ENCODE measurements at places on chromosomes 7 and 10.

GRCh38 chr10:98778277-98778759 is 331.6 kb upstream of the HPS1 start:
- no peak for DNase-seq

- DNase-seq, result no peak
Measured at GRCh38 chr7:130669085-130669700, 645 bp upstream of the COPG2 start.

DNA sequence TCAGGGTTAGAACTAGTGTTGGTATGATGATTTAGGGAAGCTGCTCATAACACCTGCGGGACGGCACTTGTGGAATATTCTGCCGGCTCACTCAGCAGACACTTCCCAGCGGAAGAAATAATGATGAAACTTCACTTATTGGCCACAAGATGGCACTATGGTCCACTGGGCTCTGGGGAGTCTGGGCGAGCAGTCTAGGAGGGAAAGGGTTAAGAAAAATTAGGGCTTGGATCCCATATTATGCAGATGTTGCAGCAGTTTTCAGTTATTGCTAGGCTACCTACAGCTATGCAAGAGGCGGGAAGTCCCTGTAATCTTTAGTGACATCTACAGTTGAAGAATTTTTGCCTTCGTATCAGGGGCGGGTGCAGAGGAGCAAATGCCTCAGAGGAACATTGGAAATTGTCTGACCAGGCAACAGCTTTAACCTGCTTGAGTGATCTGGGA is 238.7 kb upstream of the PRSS58 start:
- DNase-seq, result peak; percentile 50

DNA sequence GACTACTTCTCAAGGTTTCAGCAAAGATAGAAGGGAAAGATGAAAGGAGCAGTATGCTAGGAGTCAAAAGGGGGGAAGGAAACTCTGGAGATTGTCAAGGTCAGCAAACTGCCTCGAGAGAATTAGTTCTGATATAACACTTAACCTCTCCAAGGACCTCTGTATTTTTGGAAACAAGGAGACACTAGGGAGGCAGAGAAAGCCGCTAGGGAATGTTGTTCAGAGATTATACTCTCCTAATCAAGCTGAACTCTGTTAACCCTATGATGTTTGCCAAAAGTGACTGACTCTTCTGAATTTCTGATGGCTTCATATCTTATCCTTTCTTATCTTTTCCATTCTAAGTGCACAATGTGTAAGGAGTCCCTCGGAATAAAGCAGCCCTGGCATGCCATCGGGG is 27.1 kb downstream of the CREM start:
- DNase-seq, result no peak

GRCh38 chr10:58178811-58179210 is 88.9 kb downstream of the IPMK start:
- no peak for DNase-seq

DNA sequence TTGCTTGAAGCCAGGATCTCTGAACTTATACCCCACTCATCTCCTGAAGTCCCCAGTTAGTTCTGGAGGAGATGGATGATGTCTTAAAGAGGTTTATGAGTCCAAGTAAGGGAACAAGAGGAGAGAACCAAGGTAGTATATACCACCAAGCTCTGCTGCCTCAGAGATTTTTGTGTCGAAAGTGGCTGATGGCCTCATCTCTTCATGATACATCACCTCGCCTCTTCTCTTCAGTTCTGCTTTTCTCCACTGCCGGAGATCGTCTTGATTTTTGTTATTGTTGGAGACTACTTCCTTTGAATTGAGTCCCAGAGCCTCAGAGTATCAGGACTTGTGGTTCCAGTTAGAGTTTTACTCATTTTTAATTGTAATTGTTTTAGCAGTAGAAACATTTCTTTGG is 1.9 kb downstream of the VTI1A start:
- DNase-seq, result no peak

GRCh38 chr10:10975647-10976046 is 42.0 kb upstream of the CELF2 start:
- DNase-seq, result no peak

DNA sequence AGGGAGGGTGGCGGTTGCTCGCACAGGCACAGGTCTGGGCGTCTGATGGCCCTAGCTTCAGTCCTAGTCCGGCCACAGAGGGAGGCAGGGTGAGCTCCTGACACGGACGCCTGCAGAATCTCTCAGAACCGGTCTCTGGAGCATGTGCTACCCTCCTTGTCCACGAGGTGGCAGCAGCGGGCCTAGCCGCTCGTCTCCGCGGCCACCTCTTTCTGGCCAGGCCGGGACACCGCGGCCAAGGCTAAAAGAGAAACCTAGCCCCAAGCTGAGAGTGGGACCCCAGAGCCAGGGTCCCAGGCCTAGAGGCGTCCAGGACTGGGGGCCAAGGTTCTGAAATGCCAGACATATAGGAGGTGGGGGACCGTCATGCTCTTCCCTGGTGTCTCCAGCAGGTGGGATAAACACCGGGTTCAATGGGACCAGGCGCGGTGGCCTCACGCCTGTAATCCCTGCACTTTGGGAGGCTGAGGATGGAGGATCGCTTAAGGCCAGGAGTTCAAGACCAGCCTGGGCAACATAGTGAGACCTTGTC is 3.2 kb upstream of the LAT2 start:
- peak; percentile 86 for DNase-seq

DNA sequence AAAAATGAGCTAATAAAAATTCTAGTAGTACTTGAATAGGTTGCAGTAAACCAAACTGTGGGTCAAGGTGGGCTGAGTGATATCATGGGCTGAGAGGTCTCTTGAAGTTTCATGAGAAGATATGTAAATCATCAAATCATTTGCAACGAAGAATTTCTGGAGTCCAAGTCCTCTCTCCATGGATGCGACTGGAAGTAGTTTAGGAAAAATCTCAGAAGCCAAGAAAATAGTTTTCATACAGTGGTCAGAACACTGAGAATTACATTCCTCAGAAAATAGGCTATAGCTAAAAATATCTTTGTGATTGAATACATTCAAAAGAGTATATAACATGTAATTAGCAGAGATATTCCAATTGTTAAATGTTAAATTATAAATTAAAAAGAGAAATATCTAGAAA is 3.6 kb upstream of the IFIT1 start:
- no peak for DNase-seq

DNA sequence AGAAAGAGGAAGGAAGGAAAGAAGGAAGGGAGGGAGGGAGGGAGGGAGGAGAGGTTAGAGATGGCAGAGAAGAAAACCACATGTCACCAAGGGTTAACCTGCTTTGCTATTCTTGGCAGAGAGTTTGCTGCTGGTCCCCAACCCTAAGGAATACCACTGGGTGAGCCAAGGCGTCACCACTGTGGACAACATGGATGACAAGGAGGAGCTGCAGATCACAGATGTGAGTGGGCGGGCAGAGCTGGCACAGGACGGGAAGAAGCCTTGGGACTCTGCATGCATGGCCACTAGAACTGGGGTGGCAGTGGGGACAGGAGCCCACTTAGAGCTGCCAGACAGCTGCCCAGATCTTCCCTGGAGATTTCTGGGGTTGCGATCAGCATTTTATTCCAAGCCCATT is 17.2 kb upstream of the MYH16 start:
- DNase-seq, result no peak

DNA sequence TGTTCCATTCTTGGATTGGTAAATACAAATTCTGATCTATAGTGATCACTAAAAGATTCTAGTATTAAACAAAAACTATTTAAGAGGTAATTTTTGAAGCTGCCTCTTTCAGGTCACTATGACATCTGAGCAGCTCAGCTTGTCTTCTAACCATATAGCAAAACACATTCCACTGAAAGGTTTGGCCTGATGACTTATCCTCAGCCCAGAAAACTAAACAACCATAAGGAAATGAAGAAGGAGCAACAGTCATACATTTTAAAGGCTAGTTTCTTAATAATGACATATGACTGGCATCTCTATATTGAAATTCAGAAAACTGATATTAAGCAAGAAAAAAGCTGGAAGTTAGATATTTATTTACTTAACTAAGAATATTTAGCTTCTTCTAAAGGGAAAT is 24.6 kb downstream of the NT5C2 start:
- no peak for DNase-seq

GRCh38 chr10:129078346-129078745 is 388.7 kb upstream of the MGMT start:
- DNase-seq, result no peak

DNA sequence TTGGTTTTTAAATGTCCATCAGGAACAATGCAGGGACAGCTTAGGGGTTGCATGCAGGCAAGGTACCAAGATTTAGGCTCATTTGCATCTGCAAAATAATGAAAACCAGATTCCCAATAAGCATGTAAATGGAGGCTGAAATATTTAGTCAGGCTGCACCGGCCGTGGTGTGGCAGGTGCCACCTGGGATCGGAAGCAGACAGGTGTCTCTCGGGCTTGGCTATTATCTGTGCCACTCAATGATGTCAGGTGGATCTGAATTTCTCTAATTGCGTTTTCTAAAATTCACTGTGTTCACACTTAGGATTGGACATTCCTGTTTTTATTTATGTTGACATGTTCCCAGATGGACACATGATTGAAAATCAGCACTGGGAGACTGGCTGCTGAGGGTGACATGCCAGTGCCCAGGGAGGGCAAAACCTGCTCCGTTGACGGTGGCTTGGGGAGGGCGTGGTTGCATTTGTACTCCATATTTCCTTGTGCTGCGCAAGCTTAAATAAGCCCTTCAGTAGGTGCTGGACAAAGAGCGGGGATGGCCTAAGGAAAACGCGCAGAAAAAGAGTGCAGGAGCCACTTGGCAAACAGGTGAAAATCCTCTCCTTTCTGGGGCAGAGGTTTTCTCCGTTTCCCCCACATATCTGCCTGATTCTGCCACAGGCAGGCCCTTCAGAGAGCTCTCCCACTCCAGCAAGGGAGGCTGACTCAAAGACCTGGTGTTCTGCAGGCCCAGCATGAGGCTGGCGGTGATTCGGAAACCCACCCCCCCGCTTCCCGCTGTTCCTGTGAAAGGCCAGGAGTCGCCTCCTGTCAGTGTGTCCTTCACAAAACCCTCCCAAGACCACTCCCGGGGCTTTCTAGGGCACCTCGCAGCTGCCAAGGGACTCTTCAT is 142.5 kb downstream of the WDR37 start:
- no peak for DNase-seq

- DNase-seq, result no peak
Measured at GRCh38 chr10:29725133-29725720, 90.5 kb upstream of the SVIL start.

DNA sequence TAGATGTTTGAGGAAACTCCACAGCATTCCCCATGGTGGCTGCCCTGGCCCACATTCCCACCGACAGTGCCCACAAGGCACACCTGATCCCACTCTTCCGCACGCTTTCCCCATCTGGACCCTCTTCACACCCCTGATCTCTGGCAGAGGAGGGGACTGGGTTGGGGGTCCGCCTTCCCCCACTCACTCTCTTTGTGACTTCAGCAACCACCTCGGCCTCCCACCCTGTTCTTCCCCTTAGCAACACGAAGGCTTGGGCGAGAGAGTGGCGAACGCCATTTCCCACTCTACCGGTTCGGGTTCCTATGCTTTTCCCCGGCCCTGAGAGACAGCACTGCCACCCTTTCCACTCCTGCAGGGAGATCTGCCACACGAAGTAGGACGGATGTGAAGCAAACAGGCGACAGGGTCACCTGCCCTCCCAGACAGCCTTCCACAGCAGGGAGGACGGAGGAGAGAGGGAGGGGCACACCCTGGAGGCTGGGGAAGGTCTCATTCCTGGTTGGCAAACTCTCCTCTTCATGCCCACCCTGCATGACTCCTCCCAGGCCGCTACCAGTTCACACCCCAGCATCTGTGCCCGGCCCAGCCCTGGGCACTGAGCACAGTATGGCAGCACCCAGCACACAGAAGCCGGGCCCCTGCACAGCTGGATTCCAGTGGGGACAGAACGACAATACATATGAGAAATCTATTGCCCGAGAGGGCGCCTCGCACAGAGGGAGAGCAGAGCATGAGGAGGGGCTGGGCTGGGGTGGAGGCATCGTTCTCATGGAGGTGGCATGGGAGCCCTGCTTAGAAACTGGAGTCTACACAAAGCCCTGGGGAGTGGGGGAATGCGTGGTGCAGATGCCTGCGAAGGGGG is 93.5 kb downstream of the PAXIP1 start:
- DNase-seq, result no peak

DNA sequence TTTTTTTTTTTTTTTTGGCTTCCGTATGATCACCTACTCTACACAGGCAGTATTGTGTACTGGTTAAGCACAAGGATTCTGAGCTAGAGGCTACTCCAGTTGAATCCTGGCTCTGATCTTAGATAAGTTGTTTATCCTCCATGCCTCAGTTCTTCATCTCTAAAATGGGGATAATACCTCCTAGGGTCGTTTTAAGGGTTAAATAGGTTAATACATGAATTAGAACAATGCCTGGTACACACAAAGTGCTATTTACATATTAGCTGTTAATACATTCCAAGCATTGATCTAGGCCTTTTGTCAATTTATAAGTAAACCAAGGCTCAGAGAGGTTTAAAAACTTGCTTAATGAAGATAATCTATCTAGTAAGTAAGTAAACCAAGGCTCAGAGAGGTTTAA is 59.0 kb downstream of the ST7 start:
- no peak for DNase-seq

DNA sequence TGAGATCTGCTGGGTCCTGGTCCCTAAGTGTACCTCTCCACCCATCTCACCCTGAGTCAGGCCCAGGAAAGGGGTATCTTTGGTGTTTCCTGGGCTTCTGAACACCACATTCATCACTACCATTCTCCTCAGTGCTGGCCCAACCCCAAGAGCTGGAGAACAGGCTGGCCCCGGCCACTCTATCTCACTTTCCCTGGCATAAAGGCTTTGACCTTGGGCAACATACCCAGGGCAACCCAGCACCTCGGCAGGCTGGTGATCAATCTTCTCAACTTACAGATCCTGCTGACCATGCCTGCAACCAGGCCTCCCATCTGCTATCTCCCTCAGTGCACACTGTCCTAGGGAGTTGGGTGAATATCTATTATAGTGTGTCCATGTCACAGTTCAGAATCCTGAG is 2.1 kb downstream of the VSIR start:
- no peak for DNase-seq

GRCh38 chr10:122624546-122624945 is 64.0 kb downstream of the DMBT1 start:
- no peak for DNase-seq

DNA sequence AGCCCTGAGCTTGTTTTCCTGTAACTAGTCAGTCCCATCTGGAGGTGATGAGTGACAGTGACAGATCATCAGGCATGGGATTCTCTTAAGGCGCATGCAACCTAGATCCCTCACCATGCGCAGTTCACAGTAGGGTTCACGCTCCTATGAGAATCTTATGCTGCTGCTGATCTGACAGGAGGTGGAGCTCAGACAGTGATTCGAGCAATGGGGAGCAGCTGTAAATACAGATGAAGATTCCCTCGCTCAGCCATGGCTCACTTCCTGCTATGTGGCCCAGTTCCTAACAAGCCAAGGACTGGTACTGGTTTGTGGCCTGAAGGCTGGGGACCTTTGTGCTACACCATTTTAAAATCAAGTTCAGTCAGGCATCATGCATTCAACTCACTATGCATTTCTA is 221.7 kb downstream of the KIAA1217 start:
- no peak for DNase-seq

GRCh38 chr10:29751684-29752083 is 116.9 kb upstream of the SVIL start:
- DNase-seq, result no peak

GRCh38 chr7:2575046-2575732 is 16.4 kb downstream of the IQCE start:
- DNase-seq, result no peak

Data from AG08395 (cell line).